ENCODE measurements at places on chromosomes 4 and X. TPM values are rescaled to one million over a fixed set of nuclear protein-coding genes. Genes with fewer than 3 reads are reported as not detected.
A peak's percentile ranks its signal among the peaks of the same experiment; 100 is the strongest.

DNA sequence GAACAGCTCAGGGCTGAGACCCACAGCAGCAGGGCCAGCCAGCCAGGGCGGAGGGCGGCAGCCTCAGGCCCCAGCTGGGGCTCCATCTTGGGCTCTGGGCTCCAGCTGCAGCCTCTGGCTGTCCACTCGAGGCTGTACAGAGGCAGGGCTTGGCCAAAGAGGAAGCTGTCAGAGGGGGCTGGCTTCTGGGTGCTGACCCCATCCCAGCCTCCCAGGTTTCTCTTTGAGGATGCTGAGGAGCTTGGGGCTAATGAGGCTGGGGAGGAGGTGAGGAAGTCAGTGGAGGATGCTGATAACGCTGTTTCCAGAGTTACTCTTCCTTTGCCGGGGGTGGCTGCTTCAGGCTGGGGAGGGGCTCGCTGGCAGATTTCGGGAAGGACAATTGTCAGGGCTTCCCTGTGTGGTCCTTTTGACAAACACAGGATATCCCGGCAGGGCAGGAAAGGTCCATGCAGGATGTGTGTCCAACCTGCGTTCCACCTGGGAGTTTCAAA lies at the start of gene DIPK2B:
TSS of gene DIPK2B (minus strand) at position 136 of the 494 bp plus-strand sequence. CDS start at position 86, 50 bp downstream.
- DNase-seq, result no peak

DNA sequence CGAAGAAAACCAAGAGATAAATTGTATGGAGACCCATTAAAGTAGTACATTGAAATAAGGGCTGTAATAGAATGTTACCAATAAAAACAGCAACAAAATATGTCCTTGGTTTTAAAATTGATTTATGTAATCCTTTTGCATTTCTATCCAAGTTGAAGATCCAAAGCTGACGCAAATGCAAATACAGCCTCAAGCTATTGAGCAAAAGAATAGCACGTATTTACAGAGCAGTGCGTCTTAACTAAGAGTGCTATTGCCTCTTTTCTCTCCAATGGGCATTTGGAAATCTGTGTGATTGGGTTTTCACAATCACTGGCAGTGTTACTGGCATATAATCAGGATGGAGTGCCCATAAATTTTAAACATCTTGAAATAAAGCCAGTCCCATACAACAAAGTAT lies 417.4 kb downstream of the TLL1 start:
- DNase-seq, result no peak

- DNase-seq, result no peak
These were observed 68.7 kb upstream of the SPRY1 start for GRCh38 chr4:123327846-123328429.

- no peak for DNase-seq
These were observed 116.6 kb downstream of the SHOX start for GRCh38 chrX:747176-747575.

- peak; percentile 33 for DNase-seq
These were observed 39.3 kb upstream of the FHDC1 start for GRCh38 chr4:152896811-152897210.

DNA sequence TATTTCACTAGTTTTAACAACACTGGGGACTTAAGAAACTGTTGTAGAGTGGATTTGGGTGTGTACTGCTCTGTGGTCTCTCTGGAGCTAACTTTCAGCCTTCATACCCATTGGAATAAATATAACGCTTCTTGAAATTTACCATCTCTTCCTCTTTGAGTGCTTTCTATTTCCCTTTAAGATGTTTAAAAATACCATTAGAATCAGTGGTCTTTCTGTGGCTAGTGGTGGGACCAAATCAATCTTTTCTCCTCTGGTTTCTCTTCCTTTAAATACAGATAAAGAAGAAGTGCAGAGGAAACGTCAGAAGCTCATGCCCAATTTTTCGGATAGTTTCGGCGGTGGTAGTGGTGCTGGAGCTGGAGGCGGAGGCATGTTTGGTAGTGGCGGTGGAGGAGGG lies 92.0 kb downstream of the NFKB1 start:
- no peak for DNase-seq

DNA sequence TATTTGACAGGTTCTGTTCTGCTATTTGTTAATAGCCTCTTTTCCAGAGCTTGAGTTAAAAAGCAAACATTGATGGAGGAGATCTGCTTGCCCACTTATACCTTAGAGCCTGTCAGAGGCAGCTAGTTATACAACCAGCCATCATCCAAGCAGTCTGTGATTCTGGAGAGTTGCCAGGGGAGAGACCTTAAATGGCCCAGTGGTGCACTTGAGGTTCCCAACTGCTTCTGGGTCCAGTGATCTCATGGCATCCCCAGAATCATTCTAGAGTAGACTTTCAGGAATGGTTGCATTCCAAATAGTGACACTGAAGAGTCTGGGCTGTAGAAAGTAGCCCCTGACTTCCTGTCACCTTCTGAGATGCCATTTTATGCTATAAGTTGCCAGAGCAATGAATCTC lies 160.7 kb downstream of the FHIP1A start:
- DNase-seq, result no peak

DNA sequence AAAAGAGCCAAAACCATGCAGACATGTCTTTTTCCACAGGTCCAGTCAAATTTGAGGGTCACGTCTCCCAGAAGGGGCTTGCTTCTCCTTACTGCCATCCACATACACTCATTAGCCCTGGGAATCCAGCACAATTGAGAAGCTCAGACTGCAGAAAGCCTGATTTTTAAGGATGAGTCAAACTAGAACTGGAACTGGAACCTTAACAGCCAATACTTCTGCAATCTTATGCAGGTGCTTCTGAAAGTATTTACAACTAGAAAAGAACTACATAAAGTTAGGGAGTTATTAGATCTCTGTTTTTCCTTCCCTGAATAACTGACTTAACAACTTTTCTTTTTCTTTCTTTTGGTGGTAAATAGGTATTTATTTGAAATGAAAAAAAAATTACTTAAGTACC lies 86.3 kb downstream of the CDS1 start:
- no peak for DNase-seq

DNA sequence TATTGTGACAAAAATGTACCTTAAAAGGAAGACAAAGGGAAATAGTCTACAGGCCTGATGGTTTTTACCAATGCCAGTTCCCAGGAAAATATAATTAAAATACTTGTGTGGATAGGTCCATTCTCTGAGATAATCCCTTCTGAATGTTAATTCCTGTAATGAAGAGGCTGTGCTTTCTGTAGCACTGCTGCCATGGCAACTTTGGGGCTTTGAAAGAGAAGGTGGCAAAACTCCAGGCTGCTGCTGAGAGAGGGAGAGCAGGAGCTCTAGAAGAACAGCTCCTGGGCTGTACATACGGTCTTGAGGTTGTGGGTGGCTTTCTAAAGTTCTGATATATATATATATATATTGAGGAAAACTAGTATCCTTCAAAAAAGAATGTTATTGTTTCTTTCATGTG lies 125.4 kb downstream of the PDLIM5 start:
- DNase-seq, result peak; percentile 5

PPP1R3F gene
- total RNA-seq, result 10.5 TPM
